ENCODE measurements at places on chromosomes 5 and 9. TPM values are rescaled to one million over a fixed set of nuclear protein-coding genes. Genes with fewer than 3 reads are reported as not detected.

The FOXI1 gene
- total RNA-seq: not detected

The ISL1 gene
- 0.06 TPM for total RNA-seq

The NKD2 gene
- total RNA-seq: 23.2 TPM

The SPAAR gene
- 0.20 TPM for total RNA-seq

The PSMD5 gene
- total RNA-seq: 32.1 TPM

The ISCA1 gene
- 50.7 TPM for total RNA-seq

The ZDHHC11 gene
- total RNA-seq: 22.3 TPM

The ANKRD55 gene
- 0.06 TPM for total RNA-seq

The MEGF10 gene
- not detected for total RNA-seq

The SELENOP gene
- 0.22 TPM for total RNA-seq

The SPINK4 gene
- total RNA-seq: not detected

The PCDH1 gene
- total RNA-seq: 3.9 TPM

The ECSCR gene
- not detected for total RNA-seq

The CNTFR gene
- 0.15 TPM for total RNA-seq

The SRP19 gene
- 84.9 TPM for total RNA-seq

The FGF18 gene
- total RNA-seq: 4.8 TPM

The ALDOB gene
- total RNA-seq: not detected

The IRX2 gene
- total RNA-seq: 2.2 TPM

The TOMM5 gene
- total RNA-seq: 301 TPM

The ZFP37 gene
- total RNA-seq: 1.7 TPM

The SOHLH1 gene
- total RNA-seq: not detected

The PLCXD3 gene
- total RNA-seq: 0.21 TPM

The NUTM2F gene
- total RNA-seq: not detected

The OR1J2 gene
- not detected for total RNA-seq

The NR6A1 gene
- total RNA-seq: 1.9 TPM

The TIFAB gene
- total RNA-seq: not detected

The MAMDC4 gene
- total RNA-seq: 3.4 TPM

The OR13C2 gene
- total RNA-seq: not detected

The PCDHB2 gene
- total RNA-seq: 3.4 TPM

The FGFR4 gene
- total RNA-seq: 22.8 TPM

The OBP2B gene
- not detected for total RNA-seq

The JMY gene
- total RNA-seq: 2.6 TPM

The PCDHA3 gene
- total RNA-seq: 0.90 TPM

The ENTPD8 gene
- total RNA-seq: 0.14 TPM

The LRRC70 gene
- 0.15 TPM for total RNA-seq

The FKBP15 gene
- total RNA-seq: 18.1 TPM

The TAF1L gene
- not detected for total RNA-seq

The PSD2 gene
- total RNA-seq: 0.02 TPM

The CAVIN4 gene
- total RNA-seq: 0.39 TPM

The GABRA6 gene
- total RNA-seq: not detected

The SEMA6A gene
- 0.15 TPM for total RNA-seq

The MEIKIN gene
- total RNA-seq: not detected

The RAB3C gene
- total RNA-seq: not detected

The ANGPTL2 gene
- not detected for total RNA-seq

The MPDZ gene
- total RNA-seq: 12.2 TPM

The IL3 gene
- total RNA-seq: not detected

The MAP3K1 gene
- 1.9 TPM for total RNA-seq

The TRIM36 gene
- total RNA-seq: 2.0 TPM

Measured in A549 treated with dexamethasone at 1 μM for 4 hours (cell line).